Urinary bladder (tissue), 4 donors: ENCODE measurements at places on chromosomes 12 and 14. TPM values are rescaled to one million over a fixed set of nuclear protein-coding genes. Genes with fewer than 3 reads are reported as not detected.

The RPGRIP1 gene
- 0.48 TPM for total RNA-seq

The FIGNL2 gene
- 0.53 TPM for total RNA-seq

The LPAR5 gene
- total RNA-seq: 1.7 TPM

DNA sequence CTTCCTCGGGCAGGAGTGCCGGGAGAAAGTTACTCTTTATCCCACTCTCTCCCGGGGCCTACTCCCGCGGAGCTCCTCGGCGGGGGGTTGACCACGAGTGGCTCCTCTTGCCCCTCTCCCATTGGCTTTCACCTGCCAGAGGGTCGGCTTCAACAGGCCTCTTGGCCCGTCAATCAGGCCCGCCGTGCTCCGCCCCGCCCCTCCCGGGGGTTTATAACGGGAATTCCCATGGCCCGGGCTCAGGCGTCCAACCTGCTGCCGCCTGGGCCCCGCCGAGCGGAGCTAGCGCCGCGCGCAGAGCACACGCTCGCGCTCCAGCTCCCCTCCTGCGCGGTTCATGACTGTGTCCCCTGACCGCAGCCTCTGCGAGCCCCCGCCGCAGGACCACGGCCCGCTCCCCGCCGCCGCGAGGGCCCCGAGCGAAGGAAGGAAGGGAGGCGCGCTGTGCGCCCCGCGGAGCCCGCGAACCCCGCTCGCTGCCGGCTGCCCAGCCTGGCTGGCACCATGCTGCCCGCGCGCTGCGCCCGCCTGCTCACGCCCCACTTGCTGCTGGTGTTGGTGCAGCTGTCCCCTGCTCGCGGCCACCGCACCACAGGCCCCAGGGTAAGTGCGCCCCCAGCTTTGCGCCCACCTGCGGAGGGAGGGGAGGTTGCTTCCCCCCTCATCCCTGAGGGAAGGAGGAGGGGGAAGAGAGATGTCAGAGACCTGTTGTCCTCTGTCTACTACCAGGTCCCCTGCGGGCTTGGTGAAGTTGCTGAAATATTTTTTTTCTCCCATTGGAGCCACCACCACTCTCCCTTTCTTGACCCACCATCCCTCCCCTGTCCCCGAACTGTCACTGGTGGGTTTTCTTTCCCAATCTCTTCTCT lies at the start of gene SMOC1:
TSS of gene SMOC1 (plus strand) at position 242 of the 869 bp plus-strand sequence. CDS start at position 505, 263 bp downstream.
- DNase-seq: no peak

GRCh38 chr12:109110988-109111495 lies 5.3 kb upstream of the ACACB start:
- DNase-seq: no peak

GRCh38 chr14:105387530-105387922 lies 10.8 kb upstream of the TEX22 start:
- DNase-seq: no peak

- DNase-seq: no peak
These were observed 23.0 kb upstream of the ST8SIA1 start for GRCh38 chr12:22357531-22357930.

DNA sequence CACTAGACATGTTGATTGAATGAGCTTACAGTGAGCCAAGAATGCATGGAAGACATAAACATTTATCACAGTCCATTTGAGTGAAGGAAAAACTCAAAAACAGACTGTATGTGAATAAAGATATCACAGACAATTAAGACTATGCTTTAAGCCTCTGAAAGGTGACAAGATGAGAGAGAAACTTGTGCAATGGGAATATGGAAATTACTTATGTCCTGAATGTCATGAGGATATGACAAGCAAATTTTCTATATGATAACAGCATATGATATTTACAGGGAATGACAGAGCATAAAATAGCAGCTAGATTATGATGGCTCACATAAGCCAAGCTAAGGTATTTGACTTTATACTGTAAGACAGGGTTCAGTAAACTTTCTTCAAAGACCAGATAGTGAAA lies 1153.1 kb upstream of the USP15 start:
- DNase-seq: no peak

DNA sequence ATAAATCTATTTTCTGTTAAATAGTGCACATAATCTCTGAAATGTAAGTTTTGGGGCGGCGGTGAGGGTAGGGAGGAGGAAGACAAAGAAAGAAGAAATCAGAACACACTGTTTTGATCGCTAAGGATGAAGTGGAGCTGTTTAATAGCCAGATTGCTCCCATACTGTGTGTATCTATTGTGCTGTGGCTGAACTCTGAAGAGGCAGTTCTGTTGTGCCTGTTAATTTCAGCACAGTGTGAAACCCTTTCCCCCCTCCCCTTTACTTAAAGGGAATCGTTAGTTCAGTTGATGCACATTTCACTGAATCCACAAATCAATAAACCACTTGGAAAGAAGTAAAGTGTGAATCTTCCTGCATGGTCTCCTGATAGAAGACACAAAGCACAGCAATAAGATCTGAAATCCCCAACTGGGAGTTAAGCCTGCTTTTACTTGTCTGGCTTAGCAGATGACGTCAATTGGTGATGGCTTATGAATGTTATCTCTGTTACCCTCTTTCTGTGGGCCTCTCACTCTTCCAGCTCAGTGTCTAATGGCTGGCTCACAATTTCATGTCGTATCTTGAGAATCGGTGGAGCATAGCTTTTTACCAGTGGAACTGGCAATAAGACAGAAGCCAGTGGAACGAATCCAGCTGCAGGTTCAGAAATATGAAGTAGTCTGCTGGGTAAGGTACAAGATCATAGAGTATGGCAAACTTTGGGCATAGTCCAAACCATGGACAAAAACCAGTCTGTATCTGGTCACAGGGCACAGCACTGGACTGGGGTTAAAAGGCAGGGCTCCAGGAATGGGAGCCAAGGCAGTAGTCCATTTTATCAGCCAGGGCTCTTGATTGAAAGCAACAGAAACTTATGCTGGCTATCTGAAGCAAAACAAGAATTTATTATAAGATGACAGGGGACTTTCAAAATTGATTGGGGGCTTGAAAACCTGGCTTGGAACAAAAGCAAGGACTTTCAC lies 413.5 kb upstream of the SEL1L start:
- DNase-seq: peak; percentile 2
